ENCODE measurements at places on chromosomes 2 and 18.

- DNase-seq = no peak
Observed at GRCh38 chr2:36737131-36737750, 40.7 kb downstream of the VIT start.

- DNase-seq = no peak
Observed at GRCh38 chr2:26064846-26065245, 31.0 kb downstream of the RAB10 start.

DNA sequence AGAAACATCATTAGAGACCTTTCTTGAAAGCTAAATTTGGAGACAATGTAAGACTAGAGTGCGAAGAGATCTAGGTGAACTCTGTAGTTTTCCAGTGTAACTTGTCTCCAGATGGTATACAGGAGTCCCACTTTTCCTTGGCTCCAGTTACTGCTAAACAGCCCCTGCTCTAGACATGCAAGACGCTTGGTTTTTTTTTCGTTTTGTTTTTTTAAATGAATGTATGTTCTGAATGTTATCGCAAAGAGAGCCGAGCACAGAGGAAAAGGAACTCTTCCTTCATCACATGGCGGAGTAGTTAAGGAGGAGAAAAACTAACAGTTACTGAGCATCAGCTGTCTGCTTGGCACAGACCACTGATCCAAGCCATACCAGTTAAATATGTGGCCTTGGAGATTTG lies 2.4 kb downstream of the RALB start:
- no peak for DNase-seq

- DNase-seq = no peak
Observed at GRCh38 chr2:109380502-109381326, 233.1 kb downstream of the SEPTIN10 start.

DNA sequence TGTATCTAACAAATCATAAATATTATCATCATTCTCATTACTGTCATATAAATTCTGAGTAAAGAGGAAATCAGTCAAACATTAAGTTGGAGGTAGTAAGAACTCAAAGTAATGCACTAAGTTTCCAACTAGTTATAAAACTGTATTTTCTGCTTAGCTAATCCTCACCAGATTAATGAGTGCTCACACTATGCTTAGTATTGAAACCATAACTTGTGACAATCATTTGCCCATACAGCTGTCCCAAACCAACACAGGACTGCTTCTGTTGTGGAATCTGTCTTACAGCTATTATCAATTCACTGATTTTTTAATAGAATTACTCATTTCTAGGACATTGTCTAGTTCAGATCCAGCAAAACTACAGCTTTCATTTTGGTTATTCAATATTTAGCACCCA lies 41.5 kb upstream of the TANK start:
- DNase-seq = no peak

- no peak for DNase-seq
Observed at GRCh38 chr2:205089958-205090357, 544.7 kb downstream of the PARD3B start.

- peak; percentile 43 for DNase-seq
Observed at GRCh38 chr2:236507393-236508085, 62.1 kb upstream of the ACKR3 start.

- no peak for DNase-seq
Observed at GRCh38 chr2:189261431-189261841, 81.9 kb upstream of the COL5A2 start.

DNA sequence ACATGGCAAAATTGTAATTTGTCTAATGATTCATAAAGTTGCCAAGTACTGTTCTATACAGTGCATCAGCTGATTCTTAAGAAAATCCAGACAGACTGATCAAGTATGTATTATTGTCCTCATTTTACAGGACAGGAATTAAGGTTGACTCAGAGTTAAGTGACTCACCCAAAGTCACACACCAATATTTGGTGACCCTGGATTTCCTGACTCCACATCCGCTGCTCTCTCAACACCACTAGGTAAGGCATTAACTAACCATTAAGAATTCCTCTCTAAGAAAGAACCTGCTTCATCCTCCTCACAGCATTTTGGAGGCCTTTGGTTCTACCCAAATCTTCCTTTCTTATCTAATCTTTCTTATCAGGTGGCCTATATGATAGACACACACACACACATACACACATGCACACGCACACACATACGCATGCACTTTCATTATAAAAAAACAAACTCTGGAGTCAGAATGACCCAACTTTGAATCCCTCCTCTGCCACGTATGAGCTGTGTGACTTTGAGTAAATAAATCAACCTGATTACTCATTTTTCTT lies 150.8 kb downstream of the ANKRD44 start:
- no peak for DNase-seq

- no peak for DNase-seq
Observed at GRCh38 chr2:105410554-105410953, 11.7 kb upstream of the FHL2 start.

DNA sequence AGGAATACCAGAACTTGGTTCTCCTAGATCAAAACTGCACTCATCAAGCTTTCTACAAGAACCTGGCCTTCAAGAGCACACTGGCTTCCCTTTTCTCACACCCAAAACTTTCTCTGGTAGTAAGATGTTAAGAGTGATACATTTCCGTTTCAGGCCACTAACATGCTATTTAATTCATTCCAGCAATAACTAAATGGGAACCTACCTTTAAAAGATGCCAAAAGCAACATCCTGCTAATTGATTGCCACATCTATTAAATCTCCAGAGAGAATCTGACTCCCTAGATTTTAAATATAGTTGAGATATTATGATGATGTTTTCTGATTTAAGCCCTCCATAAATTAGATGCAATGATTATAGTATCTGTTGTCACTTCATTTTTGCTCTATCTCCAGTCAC lies 71.6 kb downstream of the KCTD18 start:
- DNase-seq = no peak

- DNase-seq = no peak
Observed at GRCh38 chr2:196750977-196751631, 48.4 kb downstream of the GTF3C3 start.

DNA sequence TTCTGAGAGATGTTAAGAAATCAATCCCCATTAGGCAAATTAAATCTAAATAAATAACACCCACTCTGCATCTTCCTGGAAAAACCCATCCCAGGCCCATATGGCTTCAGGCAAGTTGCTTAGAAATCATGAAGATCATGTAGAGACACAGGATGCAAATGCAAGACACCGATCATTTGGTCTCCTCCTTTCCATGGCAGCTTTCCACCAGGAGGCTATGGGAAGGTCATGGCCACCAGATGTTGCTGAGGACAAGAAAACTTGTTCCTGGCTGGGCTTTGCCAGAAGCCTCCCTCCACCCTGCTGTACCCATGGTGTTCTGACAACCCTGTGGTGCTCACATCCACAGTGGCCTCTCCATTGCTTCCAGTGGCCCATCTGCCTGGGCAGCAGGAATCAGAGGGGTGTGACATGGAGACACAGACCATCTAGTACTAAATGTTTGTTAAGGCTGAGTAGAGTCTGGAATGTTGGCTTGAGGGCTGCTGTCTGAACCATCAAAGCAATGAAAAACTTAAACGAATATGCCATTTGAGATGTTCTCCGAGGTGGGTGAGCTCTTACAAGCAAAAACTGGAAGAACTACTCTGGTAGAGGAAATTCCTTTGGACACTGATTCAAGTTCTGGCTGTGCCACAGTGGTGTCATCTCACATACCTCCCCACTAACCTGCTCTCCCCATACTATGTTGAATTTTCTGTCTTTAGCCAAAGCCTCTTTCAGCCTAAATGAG lies 293.2 kb downstream of the TNS1 start:
- DNase-seq = no peak

DNA sequence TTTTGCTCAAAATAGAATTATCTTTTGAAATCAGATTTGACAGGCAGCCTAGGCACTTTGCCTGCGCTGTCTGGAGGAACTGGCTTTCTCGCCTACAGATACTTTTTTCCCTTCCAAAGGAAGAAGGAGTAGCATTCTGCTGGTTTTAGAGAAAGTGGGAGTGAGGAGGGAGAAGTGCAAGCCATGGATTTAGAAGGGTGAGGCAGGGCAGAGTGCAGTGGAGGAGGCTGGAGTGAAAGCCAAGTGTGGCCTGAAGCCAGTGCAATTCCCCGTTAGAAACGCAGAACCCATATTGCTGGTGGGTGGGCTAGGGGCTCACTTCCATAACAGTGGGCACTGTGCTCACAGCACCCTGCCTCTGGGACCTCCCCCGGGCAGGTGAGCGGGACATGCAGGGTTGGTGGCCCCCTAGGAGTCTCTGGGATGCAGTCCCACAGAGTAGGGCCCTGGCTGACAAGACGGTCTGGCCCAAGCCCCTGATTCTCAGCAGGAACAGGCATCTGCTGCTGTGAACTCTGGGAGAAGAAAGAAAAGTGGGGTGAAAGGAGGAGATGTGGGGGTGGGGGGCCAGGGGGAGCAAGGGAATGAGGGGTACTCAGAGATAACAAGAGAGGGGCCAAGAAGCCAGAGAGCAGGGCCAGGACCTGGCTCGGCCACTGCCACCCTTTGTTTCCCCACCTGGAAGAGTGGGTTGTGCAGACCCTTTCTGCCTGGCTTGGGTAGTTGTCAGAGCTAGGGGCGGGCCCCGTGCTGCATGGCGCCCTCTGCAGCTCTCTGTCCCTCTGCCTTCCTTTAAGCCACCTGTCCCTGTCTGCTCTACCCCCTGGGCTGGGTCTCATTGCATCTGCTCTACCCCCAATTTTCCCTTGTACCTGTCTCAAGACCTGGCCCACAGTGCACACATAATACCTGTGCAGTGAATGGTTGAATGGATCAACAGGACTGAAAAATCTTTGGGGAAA lies 273.5 kb upstream of the HS6ST1 start:
- no peak for DNase-seq

DNA sequence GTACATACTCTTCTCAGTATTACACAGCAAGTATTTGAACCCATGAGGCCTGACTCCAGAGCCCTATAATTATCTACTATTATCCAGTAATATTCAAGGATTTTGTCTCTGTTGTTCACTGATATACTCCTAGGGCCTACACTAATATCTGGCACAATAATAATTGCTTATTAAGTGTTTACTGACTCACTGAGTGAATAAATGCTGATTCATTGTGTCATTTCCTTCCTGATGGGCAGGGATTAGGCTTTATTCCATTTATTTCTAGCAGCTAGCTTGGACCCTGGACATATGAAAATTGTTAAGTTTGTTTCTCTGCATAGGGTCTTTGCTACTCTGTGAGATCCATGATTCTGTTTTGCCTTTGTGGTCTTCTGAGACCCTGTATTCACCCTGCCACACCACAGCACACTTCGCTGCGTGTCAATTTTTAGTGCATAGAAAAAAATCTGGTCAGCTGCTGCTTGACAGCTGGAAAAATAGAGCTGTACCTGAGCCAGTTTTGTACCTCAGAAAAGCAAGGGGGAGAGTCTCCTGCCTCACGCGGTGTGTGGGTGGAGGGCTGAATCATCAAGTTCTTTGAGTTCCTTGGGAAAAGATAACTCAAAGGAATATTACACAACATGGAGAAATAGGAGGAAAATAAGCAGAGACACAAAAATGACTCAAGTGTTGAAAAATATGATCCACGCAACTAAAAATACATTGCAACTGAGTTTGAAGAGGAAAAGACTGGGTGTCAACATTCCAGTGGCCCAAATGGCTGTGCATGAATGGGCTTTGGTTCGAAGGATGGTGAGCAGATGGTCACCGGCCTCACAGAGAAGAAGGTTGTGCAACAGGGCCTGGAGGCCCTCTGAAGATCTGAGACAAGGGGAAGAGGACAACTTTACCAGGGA lies 18.9 kb upstream of the DPP4 start:
- DNase-seq = peak; percentile 14

GRCh38 chr2:20164061-20164733 lies 60.7 kb downstream of the SDC1 start:
- DNase-seq = no peak

- DNase-seq = no peak
Observed at GRCh38 chr2:102070058-102070642, 72.4 kb upstream of the IL1R1 start.

GRCh38 chr2:43927442-43927841 lies 68.3 kb downstream of the LRPPRC start:
- DNase-seq = no peak

DNA sequence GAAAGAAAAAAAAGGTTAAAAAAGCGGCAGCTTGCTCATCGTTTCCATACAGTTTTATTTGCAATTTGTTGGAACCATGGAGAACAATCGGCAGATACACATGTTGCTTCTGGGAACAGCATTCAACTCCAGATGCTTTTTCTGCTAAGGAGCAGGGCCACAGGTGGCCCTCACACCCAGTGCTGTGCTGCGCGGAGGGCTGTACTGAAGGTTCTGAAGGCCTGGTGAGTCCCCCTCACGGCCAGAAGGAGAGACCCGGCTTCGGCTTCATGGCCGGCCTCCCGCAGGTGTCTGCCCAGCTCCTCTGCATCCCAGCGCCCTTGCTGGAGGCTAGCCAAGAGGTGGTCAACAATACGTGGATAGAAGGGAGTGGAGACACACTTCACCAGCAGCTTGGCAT lies 394.3 kb downstream of the NBAS start:
- DNase-seq = no peak

DNA sequence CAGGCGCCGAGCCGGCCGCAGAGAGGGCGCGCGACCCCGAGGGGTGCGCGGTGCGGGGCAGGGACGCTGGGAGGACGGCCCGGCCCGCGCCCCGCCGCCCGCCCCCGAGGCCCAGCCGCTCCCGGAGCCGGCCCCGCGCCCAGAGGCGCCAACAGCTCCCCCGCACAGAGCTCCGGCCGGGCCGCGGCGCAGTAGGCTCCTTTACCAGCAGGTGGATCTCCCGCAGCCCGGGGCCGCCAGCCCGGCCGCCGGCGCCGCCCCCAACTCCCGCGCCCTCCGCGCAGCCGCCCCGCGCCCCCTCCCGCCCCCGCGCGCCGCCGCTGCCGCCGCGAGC lies 258 bp downstream of the MGAT4A start:
- DNase-seq = peak; percentile 70

DNA sequence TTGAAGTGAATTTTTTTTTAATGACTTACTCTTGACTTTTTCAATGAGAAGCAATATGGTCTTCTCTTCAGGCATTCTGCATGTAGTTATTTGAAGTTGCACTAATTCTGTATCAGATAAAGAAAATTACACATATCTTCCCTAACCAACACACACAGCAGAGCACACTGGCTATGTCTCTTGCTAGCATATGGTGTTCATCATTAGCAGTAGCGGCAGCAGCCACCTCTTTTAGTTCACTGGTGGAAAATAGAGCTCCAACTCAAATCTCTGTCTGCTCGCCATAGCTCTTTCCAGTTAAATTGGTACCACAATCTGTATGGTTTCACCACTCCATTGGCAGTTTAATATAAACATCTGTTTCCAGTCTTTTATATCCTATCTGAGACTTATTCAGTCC lies 278.1 kb upstream of the ZEB2 start:
- DNase-seq = no peak

DNA sequence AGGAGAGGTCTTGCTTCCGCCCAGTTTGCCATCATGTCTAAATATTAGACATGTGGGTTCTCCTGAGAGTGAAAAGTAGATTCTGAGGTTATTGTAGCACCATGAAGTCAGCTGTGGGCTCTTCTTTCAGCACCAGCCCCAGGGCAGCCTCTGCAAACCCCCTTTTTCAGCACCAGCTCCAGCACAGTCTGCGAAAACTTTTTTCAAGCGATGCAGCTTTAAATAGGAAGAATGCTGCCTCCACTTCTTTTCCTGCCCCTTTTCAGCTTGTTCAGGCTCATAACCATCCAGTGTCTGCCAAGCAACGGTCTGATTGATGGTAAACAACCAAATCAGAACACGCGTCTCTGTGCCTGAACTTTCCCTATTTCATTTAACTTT lies at the start of gene COL5A2:
COL5A2 (minus strand) TSS at position 192 of the 381 bp plus-strand sequence; CDS start at position 35, 157 bp downstream.
- DNase-seq = no peak

Measured in caudate nucleus (tissue), 63 donors.